ENCODE measurements at places on chromosomes 5 and 9.

DNA sequence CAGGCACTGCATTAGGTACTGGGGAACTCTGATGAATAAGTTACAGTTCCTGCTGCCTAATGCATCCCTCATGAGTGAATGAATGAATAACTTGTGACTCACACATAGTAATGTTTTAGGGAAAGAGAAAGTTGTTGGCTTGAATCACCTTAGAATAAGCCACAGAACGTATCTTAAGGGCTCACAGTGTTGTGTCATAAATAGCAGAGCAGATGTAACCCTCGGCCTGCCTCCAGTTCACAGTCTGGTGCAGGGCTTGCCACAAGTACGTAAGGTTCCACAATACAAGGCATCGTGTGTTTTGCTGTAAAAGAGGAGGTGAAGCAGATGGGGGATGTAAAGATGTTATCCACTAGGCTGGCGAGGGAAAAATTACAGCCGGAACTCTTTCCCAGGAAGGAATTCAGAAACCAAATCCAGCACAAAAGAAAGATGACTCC, 218.7 kb downstream of the TRPM3 start:
- no peak for DNase-seq

- no peak for DNase-seq
Measured at GRCh38 chr5:67379753-67380152, 183.2 kb upstream of the CD180 start.

- no peak for DNase-seq
Measured at GRCh38 chr5:147986134-147986757, 77.5 kb upstream of the SPINK5 start.

DNA sequence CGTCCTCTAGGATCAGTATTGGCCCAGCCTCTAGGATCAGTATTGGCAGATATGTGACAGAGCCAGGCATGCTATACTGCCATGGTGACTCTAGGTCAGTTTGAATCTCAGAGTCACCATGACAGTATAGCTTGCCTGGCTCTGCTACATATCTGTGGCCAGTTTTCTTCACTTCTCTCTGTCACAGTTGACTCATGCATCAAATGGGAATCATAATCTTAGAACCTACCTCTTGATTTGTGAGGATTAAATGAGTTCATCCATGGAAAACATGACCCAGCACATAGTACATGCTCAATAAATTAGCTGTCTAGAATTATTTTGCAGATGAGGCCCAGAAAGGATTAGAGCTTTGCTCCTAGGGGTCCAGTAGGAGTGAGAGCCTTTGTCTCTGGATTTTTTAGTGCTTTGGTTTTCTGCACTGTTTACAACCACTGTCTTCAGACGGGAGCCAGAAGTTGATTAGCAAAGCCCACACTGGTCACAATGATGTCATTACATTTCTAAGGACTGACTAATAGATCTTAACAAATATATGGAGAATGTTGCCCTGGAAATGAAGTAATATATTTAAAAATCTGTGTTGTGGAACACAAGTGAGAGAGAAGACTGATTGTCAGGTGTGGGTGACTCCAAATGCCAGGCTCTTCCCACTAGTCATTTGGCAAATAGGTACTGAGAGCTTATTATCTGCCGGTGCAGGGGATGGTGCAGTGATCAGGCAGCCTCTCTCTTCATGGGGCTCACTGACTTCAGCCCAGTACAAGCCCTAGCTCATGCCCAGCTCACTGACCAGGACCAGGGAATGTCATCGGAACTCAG, 76.0 kb downstream of the COL15A1 start:
- no peak for DNase-seq

DNA sequence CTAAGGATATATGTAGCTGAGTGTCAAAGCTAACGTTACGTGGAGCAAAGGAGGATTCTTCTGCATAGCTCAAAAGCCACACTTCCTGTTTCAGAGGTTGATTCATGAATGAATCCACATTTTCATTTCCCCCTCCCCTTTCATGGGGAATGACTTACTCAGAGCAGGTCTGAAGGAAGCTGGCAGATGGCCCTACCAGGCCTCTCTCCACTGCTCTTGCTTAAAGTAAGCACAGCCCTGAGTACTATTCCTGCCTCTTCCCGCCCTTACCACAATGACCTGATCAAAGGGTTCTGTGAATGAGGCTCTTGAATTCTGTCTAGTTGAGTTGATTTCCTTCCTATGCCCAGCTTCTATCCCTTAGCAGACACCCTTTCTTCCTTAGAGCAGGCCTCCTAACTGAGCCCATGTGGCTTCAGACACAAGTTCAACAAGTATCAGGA, 6.3 kb downstream of the IGIP start:
- DNase-seq = no peak

- no peak for DNase-seq
Measured at GRCh38 chr9:95807326-95807947, 68.1 kb upstream of the ERCC6L2 start.

Data from stimulated activated CD4-positive, alpha-beta T cell treated with anti-CD3 and anti-CD28 coated beads, Interleukin-12 subunit alpha, Interleukin-12 subunit beta, amount 100 ng/mL, for 4 hours (primary cell).